Inflammatory macrophage treated with lipopolysaccharide for 1 hour (primary cell): ENCODE measurements at places on chromosomes 5 and 9.

DNA sequence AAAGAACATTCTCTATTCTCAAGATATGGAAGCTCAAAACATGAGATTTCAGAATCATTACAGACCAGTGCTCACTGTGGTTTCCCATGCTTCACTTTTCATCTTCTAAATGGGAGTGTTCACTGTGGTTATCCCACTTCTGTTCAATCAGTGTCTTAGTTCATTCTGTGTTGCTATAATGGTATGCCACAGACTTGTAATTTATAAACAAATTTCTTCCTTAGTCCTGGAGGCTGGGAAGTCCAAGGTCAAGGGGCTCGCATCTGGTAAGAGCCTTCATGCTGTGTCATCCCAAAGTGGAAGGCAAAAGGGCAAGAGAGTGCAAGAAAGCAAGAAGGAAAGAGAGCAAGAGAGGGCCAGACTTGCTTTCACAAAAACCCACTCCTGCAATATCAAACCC lies 146.3 kb downstream of the TTC39B start:
- DNase-seq: no peak

- DNase-seq: no peak
Observed at GRCh38 chr9:36551910-36552309, 20.8 kb upstream of the MELK start.

DNA sequence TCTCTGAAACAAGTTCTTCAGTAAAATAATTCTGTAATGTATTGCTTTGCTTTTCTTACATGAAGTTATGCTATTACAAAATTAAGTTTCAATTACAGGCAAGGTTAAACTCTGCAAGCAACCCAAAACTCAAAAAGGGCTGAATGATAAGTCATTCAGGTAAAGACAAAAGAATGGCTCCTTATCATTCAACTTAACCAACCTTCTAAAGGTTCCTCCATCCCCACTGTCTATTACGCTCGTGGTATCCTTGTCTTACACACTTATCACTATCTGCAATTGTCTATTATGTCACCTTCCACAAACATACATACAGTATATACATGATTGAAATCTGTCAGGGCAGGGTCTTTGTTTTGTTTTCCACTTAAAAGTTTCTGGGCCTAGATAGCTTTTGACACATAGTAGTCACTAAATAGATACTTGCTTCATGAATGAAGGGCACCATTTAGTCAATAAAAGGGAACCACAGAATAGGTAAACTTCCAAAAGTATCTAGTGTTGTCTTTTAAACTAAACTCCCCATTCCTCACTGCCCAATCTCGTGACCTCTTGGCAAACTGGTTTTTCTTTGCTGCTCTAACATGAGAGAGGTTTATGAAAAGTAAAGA lies 6.9 kb downstream of the RPL37 start:
- DNase-seq: no peak

GRCh38 chr5:163306421-163306820 lies 131.0 kb upstream of the CCNG1 start:
- DNase-seq: peak; percentile 46

GRCh38 chr5:1183424-1184162 lies 17.8 kb upstream of the SLC6A19 start:
- DNase-seq: no peak

GRCh38 chr9:77759391-77759790 lies 111.3 kb upstream of the GNA14 start:
- DNase-seq: no peak
